ENCODE measurements at places on chromosomes 12 and 14. TPM values are rescaled to one million over a fixed set of nuclear protein-coding genes. Genes with fewer than 3 reads are reported as not detected.

Gene RILPL2
- polyA plus RNA-seq: 6.0 TPM

Gene RTL1
- polyA plus RNA-seq: not detected

Gene PTCSC3
- polyA plus RNA-seq: 1.1 TPM

Gene CCDC175
- polyA plus RNA-seq: 0.50 TPM

Gene FICD
- polyA plus RNA-seq: 3.4 TPM

Gene ARHGAP9
- 1.9 TPM for polyA plus RNA-seq

Gene TM9SF1
- 39.0 TPM for polyA plus RNA-seq

Gene FAIM2
- polyA plus RNA-seq: 2.8 TPM

Gene CATSPERB
- polyA plus RNA-seq: 0.34 TPM

Gene RPS6KA5
- polyA plus RNA-seq: 8.1 TPM

Gene TAS2R7
- not detected for polyA plus RNA-seq

Gene CLEC4D
- 0.43 TPM for polyA plus RNA-seq

Gene EXOC3L4
- polyA plus RNA-seq: 2.0 TPM

Gene AICDA
- 0.35 TPM for polyA plus RNA-seq

Gene TEAD4
- polyA plus RNA-seq: 20.4 TPM

Gene RASAL1
- 7.6 TPM for polyA plus RNA-seq

Gene SELPLG
- polyA plus RNA-seq: 1.6 TPM

Gene RNASE3
- polyA plus RNA-seq: 0.44 TPM

Gene TCL1B
- polyA plus RNA-seq: 0.17 TPM

Gene INHBC
- polyA plus RNA-seq: 0.21 TPM

Gene IPO8
- 61.6 TPM for polyA plus RNA-seq

Gene POTEM
- not detected for polyA plus RNA-seq

Gene CRIP2
- polyA plus RNA-seq: 109 TPM

Gene SLC6A13
- polyA plus RNA-seq: 52.9 TPM

Gene EIF2S1
- 110 TPM for polyA plus RNA-seq

All from right renal cortex interstitium (tissue), 3 donors.